ENCODE measurements at places on chromosomes 2 and 18.

GRCh38 chr2:166651080-166651675, 157.1 kb upstream of the SCN7A start:
- no peak for DNase-seq

GRCh38 chr18:58412844-58413666, 215.8 kb downstream of the ALPK2 start:
- DNase-seq, result no peak

GRCh38 chr2:84251651-84252302, 207.3 kb downstream of the SUCLG1 start:
- DNase-seq, result no peak

DNA sequence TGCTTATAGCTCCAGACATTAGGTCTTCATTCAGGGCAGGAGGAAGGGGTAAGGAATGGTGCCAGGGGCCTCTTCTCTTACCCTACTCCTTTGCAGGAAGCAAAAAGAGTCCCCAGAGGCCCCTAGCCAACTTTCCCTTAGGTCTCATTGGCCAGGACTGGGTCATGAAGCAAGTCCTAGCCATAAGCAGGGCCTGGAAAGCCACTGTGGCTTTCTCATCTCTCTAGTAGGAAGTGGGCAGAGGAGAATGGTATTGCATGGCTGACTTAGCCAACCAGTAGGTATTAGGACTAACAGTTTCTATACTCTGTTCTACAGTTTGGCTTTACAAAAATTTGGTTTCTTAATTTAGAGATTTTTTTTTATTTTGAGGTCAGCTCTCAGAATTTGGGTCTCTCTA, 4.8 kb downstream of the FAM228A start:
- DNase-seq, result no peak

GRCh38 chr2:203751685-203752271, 45.3 kb downstream of the CD28 start:
- no peak for DNase-seq

All from thyroid gland (tissue), 4 donors.